ENCODE measurements at places on chromosomes 2 and 18. TPM values are rescaled to one million over a fixed set of nuclear protein-coding genes. Genes with fewer than 3 reads are reported as not detected.

DSG4 gene
- under 0.01 TPM for total RNA-seq

CELF4 gene
- not detected for total RNA-seq

SERPINB4 gene
- 15.7 TPM for total RNA-seq

KIF3C gene
- total RNA-seq: 1.6 TPM

GCG gene
- not detected for total RNA-seq

MROH2A gene
- total RNA-seq: not detected

DNA sequence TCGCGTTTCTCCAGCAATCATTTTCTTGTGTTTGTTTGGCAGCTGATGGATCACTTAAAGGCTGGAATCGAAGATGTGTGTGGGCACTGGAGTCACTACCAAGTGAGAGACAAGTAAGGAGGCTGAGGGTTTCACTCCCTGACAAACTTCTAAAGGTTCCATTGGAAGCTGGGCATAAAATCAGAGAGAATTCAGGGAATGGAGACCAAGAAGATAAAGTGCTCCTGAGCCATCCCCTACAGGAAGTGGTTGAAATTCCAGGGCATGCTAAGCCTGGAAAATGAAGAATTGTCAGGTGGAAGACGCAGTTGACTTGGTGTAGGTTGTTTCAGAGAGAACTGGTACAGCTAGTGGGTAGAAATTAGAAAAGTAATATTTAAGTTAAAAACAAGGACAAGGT lies 39.1 kb downstream of the SLC9A4 start:
- no peak for DNase-seq

GRCh38 chr2:584863-585823 lies 92.1 kb downstream of the TMEM18 start:
- no peak for DNase-seq

DNA sequence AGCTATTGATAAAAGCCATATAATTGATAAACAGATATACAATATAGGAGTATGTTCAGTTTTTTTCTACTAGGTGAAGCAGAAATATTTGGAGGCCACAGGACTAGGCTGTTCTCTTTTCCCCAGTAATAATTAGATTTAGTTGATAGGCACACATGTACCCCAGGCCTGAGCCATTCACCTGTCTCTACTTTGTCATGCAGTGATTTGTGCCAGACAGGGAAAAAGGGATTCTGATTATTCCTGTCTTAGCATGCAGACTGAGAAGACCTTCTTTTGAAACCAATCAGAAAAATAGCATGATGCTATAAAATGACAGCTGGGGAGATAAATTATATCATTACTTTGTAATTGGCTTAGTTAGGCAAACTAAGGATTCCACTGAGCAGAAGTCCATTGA lies 94.3 kb downstream of the DOCK10 start:
- no peak for DNase-seq

GRCh38 chr2:167013227-167013626 lies 124.9 kb downstream of the XIRP2 start:
- peak; percentile 7 for DNase-seq

DNA sequence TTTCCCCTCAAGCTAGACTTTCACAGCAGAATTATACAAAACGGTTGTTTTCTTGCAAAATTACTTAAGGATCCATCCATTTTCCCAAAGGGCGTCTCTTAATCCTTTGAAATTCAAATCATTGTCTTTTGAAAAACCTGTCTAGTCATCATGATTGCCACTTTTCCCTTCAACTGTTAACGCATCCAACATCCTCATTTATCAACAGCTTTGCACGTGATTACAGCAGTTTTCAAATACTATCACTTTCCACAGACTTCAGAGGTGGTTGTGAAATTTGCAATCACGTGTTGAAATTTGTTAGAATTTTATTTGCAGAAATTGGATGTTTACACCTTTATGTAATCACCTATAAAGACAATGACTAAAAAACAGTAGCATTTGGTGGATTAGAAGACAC lies 304.4 kb upstream of the SLC39A10 start:
- DNase-seq: no peak

DNA sequence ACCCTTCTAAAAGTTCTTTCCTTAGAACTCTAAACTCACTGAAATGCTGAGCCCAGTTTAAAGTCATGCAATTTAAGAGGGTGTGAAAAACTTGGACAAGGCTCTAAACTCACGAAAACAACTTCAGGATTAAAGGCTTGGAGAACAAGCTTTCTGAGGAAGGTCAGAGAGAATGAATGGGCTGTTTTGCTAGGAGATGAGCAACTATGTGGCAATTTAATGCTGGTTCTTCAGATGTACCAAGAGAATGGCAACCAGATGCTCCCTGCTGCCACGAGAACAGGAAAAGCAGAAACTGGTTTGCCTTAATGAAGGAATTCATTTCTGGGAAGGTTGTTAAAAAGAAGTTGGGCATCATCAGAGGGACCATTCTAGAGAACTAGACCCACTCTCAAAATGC lies 77.8 kb upstream of the PMAIP1 start:
- no peak for DNase-seq

DNA sequence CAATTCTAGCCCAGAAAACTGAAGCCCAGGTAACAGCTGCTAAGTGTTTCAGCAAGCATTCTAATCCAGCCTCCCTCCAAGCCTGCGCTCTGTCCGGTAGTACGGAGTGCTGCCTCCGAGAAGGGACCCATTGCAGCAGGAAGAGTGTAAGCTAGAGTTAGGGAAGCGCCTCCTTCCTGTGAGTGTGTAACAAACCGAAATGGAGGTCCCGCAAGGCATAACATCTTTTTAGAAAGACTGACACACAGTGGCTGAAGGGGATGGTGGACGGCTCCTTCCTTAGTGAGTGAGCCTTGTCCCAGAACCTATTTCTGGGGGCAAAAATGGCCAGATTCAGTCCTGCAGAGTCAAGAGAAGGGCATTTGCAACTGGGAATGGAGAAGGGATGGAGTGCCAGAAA lies 12.2 kb downstream of the PKDCC start:
- DNase-seq: no peak

- DNase-seq: no peak
These were observed 53.9 kb downstream of the SH3BP4 start for GRCh38 chr2:235005603-235006259.

- DNase-seq: no peak
These were observed 26.7 kb upstream of the ASPRV1 start for GRCh38 chr2:69988086-69988635.

GRCh38 chr2:104521247-104521646 lies 332.7 kb upstream of the POU3F3 start:
- no peak for DNase-seq

DNA sequence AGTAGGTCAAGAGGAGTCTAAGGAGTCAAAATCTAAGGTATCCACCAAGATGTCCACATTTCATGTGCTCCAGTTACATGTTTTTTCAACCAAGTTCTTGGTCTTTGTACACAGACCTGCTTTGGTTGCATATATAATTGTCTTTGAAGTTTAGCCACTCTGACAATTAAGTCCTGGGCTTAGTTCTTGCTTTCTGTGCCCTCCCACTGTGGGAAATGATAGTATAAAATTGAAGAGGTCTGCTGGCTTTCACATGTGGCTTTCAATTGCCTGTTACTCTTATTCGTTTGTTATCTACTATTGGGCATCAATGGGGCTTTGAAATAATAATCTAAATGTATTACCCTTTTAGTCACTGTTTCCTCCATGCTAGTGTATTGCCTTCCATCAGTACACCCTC lies 72.8 kb downstream of the TBR1 start:
- DNase-seq: no peak

- DNase-seq: no peak
These were observed 250.4 kb upstream of the SMIM21 start for GRCh38 chr18:75677696-75678455.

GRCh38 chr2:5026571-5027234 lies 665.5 kb upstream of the SOX11 start:
- no peak for DNase-seq

DNA sequence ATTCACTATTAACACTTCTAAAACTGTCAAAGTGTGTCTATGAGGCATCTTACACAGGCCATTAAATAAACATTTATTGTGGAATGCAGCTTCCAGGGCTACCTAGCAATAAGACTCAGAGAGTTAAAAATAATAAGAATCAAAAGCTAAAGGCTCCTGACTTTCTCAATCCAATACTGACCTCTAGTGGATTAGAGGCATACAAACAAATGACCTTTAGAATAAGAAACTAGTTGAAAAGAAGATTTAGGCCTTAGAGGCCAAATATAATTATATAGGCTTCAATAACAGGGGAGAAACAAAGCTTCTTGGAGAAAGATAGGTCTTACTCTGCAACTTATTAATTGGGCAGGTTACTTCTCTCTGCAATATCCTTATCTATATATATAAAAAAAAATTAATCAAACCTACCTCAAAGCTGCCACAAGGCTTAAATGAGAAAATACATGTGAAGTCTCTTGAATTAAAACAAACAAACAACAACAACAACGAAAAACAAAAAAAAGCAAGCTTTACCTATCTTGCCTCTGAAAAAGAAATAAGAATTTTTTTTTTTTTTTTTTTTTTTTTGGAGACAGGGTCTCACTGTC lies 246.1 kb downstream of the EXOC6B start:
- DNase-seq: peak; percentile 53

- peak; percentile 18 for DNase-seq
These were observed 2.9 kb downstream of the PROKR1 start for GRCh38 chr2:68646303-68646702.

DNA sequence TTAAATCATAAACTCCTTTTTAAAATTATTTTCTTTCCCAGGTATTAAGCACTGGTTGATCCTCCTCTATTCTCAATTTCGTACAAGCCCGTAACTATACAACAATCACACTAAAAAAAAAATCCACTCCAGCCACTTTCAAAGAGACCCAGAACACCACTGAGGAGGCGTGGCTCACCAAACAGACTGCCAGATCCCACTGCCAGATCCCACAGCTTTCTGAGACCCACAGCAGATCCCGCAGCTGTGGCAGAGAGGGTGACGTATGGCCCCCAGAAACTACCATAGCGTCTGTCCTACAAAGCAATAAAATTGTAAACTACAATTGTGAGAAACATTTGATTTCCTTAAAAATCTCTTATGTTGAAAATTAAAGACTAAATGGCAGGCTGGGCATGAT lies 230.7 kb upstream of the PXDN start:
- DNase-seq: no peak

- no peak for DNase-seq
These were observed 829.3 kb upstream of the ID2 start for GRCh38 chr2:7852546-7852945.

DNA sequence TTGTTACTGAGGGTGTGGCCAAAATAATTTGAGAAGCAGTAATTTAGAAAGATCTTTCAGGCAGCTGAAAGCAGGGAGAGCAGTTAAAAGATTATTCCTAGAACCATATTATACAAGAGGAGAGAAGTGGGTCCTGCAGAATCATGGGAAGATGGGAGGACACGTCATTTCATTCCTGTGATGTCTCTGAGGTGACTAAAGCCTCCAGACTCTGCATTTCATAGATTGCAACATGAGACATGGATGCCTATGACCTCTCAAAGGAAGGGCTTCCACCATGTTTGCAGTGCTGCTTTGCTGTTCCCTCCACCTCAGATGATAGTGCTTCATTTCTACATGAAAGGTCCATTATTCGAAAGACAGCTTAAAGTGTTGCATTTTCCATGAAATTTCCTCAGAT lies 788.4 kb downstream of the TSN start:
- DNase-seq: peak; percentile 27

DNA sequence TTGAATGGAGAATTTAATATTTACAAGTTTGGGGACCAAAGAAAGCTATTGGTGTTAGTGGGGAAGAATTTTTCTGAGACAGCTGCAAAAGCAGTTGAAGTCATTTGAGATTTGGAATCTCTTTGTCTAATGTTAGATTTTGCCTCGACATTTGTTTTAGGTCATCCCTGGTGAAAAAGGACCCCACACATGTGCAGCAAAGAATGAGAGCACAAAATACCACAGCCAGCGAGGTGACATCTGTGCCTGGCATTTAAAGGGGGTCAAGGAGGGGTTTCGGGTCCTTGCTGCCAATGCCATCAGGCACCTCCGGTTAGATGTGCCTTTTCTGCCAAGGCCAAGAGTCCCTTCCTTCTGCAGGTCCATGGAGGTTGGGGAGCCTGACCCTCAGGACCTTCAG lies 173.3 kb downstream of the TRIB2 start:
- no peak for DNase-seq

GRCh38 chr18:78928076-78928475 lies 51.5 kb upstream of the SALL3 start:
- no peak for DNase-seq

DNA sequence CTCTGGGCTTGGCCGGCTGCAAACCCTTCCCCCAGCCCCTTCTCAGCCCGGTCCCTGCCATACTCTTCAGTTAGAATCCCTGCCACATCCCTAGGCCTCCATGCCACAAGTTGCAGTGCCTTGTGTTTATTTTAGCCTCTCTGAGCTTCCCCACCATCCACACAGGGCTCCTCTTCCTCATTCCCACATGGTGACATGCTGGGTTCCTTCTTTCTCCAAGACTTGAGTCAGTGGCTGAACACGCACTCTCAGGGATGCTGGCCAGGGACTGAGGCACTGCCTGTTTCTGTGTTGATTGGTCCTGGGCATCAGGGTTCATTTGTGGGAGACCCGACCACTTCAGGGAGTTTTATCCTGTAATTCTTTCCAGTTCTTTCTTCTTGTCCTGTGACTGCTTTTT lies 56.3 kb downstream of the KCNS3 start:
- peak; percentile 62 for DNase-seq

Data from bronchial epithelial cell (primary cell).